ENCODE measurements at places on chromosomes 3 and 15.

DNA sequence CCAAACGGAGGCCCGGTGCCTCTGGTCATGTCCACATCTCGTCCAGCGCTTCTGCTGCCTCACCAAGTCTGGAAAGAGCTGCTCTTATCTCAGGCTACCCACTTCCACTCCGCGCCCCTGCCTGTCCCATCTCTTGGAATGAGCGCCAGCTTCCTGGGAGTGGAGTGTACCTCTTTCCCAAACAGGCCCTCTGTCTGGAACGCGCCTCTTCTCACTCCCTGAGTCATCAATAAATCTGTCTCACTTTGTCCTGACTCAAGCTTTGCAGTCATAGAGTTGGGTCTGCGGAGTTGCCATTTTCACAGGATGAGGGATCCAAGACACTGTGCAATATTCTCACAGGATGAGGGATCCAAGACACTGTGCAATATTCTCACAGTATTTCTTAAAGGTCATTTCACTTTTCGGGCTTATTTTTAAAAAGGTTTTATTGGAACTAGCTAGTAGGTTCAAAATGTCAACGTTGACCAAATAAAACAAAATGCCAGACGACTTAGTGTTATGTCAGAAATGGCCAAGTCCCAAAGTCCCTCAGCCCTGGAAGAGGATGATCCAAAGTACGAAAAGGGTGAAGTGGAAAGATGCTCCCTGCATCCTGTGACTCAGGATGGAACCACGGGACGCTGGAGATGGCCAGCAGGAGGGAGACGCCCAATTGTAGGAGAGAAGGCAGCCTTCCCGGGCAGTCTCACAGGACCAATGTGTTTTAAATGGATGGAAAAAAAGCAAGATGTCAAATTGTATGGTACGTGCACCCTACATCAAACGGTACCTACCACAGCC is 81.1 kb downstream of the CHSY1 start:
- DNase-seq: no peak

GRCh38 chr3:195889870-195890295 is 18.5 kb downstream of the TNK2 start:
- DNase-seq: no peak

- no peak for DNase-seq
Observed at GRCh38 chr15:59335207-59335786, 37.4 kb downstream of the MYO1E start.

- DNase-seq: no peak
Observed at GRCh38 chr15:69926721-69927120, 171.0 kb downstream of the TLE3 start.

DNA sequence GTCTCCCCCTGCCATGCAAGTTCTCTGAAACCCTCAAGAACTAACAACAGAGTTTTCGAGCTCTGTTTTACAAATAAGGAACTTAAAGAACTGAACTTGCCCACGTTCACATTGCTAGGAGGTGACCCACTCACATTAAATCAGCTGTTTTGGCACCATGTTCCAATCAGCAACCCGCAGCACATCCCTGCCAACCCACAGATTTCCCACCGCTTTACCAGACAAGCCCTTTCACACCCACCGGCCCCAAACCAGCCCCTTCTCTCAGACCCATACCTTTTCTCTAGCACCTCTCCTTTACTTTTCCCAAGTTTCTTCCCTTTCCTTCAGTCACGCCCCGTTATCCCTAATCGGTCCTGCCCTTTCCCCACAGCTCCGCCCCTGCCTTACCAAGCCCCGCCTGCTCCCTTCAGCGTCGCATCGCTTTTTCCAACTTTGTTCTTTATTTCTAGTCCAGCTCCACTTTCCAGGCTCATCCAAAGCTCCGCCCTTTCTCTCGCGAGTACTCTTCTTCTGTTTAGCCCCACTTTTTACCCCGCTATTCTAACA is 804 bp upstream of the BRPF1 start:
- no peak for DNase-seq

DNA sequence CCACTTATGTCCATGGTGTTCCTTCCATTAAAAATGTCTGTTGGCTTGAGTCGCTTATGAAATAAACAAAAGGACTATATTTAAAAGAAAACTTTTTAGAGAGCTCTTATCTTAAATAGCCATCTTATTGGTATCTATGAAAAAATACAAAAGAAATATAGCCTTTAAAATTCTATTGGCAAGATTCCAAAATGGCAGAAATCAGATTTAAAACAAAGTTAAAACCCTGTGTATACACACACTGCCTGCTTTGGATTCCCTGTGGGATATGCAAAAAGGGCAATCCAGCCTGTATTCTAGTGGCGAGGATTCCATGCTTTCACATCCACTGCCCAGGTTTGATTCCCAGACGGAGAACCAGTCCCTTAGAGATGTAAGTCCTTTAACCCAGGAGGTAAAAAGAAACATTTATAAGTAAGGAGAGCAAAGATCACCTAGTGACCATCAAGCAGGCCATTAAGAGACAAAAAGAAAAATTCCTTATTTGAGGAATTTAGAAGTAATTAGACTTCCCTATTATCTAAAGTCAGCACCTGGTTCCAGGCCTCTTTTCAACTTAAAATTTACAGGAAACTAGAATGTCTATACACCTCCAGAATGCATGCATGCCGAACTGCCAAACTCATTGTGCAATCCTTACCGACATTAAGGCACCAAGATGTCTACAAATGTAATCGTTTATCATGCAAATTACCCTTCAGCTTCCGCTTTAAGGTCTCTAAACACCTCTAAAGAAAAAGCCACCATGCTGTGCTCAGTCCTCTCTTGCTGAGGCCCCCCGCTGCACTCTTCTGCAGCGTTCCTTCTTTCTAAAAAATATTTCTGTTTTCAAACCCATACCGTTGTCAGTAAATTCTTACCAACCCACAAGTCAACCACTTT is 69.6 kb upstream of the STRIT1 start:
- no peak for DNase-seq
